Brain microvascular endothelial cell (primary cell): ENCODE measurements at places on chromosomes 13 and 19.

GRCh38 chr19:17469481-17470067 is 750 bp upstream of the SLC27A1 start:
- peak; percentile 90 for DNase-seq

DNA sequence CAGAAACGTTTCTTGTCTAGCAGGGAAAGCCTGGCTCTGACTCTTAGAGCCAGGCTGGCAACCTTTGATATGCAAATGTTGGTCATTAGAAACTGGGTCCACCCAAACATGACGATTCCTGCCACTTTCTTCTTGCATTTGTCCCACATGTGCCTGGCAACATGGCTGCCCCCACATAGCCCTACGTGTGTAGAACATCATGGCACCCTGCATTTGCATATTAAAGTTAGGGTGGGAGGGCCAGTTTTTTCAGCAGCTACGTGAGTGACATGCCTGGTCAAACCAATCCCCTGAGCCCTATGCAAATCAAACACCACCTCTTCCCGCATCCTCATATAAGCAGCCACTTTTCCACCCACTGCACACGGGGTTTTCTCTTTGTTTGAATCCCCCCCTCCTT is 95.0 kb downstream of the LIG4 start:
- no peak for DNase-seq

GRCh38 chr19:58252102-58252685 is 23.5 kb downstream of the ZNF544 start:
- no peak for DNase-seq

- no peak for DNase-seq
Measured at GRCh38 chr19:40025938-40026596, 29.2 kb downstream of the ZNF546 start.

- DNase-seq: peak; percentile 53
Measured at GRCh38 chr13:45511310-45512097, 46.8 kb downstream of the COG3 start.

GRCh38 chr13:41398494-41399170 is 58.7 kb upstream of the RGCC start:
- no peak for DNase-seq

DNA sequence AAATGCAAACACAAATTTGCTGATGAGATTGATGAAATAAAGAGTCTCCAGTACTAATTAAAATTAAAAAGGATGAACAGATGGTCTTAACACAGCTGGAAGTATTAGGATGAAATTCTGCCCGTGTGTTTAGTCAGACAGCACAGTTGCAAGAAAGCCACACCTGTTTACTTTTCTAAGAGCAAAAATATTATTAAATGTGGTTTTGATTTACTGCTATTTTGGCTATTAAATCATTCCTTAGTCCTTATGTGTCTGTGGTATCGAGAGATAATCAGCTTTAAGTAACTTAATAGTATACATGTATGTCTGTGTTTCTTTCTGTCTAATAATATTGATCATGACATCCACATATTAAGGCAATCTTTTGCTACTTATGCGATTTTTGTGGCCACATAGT is 494.9 kb downstream of the GPC6 start:
- no peak for DNase-seq

GRCh38 chr19:11191273-11191755 is 6.0 kb downstream of the KANK2 start:
- peak; percentile 77 for DNase-seq

- DNase-seq: no peak
Measured at GRCh38 chr13:101628900-101629299, 176.4 kb downstream of the ITGBL1 start.

DNA sequence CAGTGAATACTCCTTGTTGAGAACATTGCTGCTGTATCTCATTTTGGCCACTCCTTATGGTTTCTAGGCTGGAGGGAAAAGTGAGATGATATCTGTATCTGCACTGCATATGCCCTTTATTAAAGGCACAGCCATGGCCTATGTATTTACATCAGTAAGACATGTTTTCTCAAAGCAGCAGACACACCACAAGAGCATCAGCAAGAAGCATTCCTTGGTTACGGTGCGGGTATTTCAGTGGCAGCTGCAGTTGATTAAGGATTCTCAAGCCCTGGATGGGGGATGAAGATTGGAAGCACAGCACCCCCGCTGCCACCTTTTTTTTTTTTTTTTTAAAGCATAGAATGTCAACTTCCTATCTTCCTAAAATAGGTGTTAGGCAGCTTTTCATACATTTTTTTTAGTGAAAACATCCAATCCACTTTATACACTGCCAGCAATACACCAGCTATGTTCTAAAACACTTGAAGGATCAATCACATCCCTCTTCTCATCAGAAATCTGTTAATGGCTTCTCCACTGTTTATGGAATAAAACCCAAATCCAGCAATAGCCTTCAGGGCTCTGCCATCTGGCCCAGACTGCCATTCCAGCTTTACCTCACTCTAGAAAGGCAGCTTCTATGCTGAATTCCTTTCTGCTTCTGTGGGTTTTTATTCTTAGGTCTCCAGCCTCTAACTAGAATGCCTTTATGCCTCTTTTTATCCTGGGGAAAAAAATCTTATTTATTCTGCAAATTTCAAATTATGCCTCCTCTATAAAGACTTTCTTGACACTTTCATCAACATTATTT is 331.0 kb downstream of the DNAJC15 start:
- DNase-seq: no peak

GRCh38 chr19:2488942-2489731 is 13.2 kb downstream of the GADD45B start:
- DNase-seq: no peak

GRCh38 chr13:24039621-24040475 is 120.7 kb upstream of the SPATA13 start:
- DNase-seq: no peak
